Esophagus muscularis mucosa (tissue), 4 donors: ENCODE measurements at places on chromosomes 3 and 15. TPM values are rescaled to one million over a fixed set of nuclear protein-coding genes. Genes with fewer than 3 reads are reported as not detected.

Gene PBRM1
- 83.8 TPM for total RNA-seq

Gene LYZL4
- not detected for total RNA-seq

Gene CNTN6
- total RNA-seq, result 0.83 TPM

DNA sequence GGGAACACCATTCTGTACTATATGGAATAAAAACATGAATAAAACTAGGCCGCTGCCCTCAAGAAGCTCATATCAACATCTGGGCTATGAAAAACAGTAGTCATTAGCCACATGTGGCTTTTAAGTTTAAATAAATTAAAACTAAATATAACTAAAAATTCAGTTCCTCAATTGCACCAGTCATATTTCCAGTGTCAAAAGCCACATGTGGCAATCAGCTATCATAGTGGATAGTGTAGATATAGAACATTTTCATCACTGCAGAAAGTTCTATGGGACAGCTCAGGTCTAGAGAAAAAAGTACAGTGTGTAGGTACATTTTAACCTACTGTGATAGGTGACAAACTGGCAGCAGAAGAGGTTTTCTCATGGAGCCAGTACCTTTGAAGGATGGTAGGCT lies 261.4 kb downstream of the FOXP1 start:
- peaks cover 36% of the 10 kb centered on the region for H3K4me1 ChIP-seq
- no peak overlapping the region for H3K4me3 ChIP-seq
- no peak for DNase-seq
- H3K27ac ChIP-seq, result no peak overlapping the region

DNA sequence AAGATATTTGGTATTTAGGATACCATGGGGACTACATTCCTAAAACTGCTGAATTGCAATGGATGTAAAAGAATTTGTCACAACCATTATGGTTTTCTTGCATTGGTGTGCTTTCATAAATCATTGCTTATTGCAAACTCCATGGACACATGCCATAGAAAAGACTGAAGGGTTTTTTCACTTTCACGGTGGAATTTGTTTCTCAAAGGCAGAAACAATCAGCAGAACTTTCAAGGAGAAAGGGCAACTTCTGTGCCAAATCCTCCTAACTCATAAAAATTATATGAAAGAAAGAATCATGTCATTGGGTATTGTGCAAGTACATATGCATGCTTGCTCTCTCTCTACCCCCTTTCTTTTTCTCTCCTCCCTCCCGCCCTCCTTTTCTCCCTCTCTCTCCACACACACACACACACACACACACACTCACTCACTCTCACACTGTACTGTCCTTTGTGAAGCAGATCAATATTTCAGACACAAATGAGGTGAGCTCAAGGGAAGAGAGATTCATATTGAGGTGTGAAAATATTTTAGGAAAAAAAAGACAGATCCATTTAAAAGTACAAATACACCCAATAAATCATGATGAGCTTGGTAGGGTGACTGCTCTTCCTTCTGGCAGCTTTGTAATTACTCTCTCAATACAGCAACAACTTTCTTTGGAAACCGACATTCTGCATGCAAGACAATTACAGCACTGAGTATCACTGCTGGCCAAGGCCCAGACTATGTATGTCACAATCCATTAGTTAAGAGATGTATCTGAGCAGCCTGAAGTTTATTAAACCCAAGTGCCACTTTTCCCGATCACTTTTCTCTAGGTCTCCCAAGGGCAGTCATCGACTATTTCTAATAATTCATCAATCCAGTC lies 492.6 kb downstream of the TUSC7 start:
- no peaks in the 10 kb centered on the region for H3K4me1 ChIP-seq
- no peak overlapping the region for H3K27ac ChIP-seq
- no peaks in the 10 kb centered on the region for H3K27me3 ChIP-seq
- no peak for DNase-seq

DNA sequence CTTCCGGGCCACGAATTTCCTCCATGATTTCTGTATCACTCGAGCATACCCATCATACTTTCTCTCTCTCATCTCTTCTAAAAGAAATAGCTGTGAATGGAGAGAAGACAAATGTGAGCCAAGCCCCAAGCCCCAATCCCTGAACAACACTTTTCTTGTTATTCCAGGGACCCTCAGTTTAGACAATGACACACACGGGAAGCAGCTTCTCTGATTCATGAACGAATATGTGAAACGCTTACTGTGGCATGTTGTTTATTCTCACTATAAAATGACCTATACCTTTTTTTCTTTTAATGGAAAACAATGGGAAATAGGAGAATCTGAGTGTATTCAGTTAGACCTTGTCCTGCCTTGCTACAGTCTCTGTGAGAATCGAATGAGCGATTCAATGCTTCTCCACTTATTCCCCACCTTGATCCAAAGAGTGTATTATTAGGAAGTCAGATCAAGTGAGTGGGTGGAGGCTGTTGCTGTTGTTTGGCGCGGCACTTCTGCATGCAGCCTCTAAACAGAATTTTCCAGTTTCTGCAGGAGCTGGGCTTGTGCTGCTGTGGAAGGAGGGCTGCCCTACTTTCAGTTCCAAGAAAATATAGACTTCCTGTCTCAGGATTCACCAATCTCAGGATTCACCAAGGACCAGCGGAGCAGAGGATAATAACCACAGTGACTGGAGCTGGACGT lies 32.4 kb upstream of the LDHAL6B start:
- H3K27ac ChIP-seq, result peak overlapping the region; percentile 27
- H3K4me3 ChIP-seq, result no peak overlapping the region
- DNase-seq, result no peak
- H3K36me3 ChIP-seq, result no peaks in the 10 kb centered on the region
- peaks cover 24% of the 10 kb centered on the region for H3K4me1 ChIP-seq
- no peaks in the 10 kb centered on the region for H3K27me3 ChIP-seq

DNA sequence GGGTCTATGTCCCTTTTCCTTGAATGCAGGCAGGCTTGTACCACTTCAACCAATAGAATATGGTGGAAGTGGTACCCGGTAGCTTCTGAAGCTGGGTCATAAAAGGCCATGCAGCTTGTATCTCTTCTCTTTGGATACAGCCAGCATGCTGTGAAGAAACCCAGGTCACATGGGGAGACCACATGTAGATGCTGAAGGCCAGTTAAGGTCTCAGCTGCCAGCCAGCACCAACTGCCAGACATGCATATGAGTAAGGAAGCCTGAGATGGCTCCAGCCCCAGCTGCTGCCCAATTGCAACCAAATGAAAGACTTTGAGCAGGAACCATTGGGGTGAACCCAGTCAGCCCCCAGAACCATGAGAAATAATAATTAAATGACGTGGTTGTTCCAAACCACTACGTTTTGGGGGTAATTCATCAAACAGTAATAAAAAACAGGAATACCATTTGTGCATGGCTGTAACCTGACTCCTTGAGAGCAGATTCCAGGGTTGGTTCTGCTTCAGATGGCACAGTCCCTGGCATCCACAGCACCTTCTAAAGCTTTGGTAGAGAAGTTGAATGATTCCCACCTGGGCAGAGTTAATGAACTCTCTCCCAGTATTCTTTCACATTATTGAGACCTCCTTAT lies 3.8 kb downstream of the RBP2 start:
- H3K4me1 ChIP-seq, result no peaks in the 10 kb centered on the region
- H3K4me3 ChIP-seq, result no peak overlapping the region
- H3K27ac ChIP-seq, result no peak overlapping the region

- no peaks in the 10 kb centered on the region for H3K27me3 ChIP-seq
- peaks cover 21% of the 10 kb centered on the region for H3K4me1 ChIP-seq
- no peaks in the 10 kb centered on the region for H3K36me3 ChIP-seq
- H3K27ac ChIP-seq, result no peak overlapping the region
Observed at GRCh38 chr3:185582871-185583270, 3.2 kb upstream of the SENP2 start.

DNA sequence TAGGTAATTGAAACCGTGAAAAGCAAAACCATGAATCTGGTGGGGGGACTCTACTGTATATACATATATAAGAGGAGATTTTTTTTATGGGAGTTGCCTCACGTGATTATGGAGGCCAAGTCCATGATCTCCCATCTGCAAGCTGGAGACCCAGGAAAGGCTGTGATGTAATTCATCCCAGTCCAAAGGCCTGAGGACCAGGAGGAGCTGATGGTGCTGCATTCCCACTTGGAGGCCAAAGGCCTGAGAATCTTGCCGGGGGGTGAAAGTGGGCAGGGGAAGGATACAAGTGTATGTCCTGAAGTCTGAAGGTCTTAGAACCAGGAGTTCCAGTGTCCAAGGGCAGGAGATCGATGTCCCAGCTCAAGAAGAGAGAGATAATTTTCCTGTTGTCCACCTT lies 37.1 kb upstream of the CEMIP start:
- no peaks in the 10 kb centered on the region for H3K27me3 ChIP-seq
- no peaks in the 10 kb centered on the region for H3K4me1 ChIP-seq
- no peak overlapping the region for H3K27ac ChIP-seq

DNA sequence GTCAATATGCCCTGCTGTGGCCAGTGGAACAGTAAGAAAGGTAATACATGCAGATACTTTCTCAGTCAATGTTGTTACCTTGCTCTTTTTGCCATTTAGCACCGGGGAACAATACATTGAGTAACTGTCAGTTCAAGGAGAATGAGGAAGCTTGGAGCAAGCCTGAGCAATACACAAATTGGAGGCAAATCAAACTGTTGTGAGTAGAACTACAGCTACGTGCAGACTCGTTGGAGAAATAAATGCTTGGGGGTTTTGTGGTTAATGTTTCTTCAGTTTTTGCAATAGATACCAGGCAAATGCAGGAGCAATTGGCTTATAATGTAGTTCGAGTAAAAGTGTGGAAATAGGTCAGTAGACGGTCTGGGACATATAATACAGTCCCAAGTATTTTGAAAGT lies 587.3 kb upstream of the ROBO1 start:
- no peaks in the 10 kb centered on the region for H3K36me3 ChIP-seq
- H3K4me1 ChIP-seq, result no peaks in the 10 kb centered on the region
- H3K27ac ChIP-seq, result no peak overlapping the region
- no peak for DNase-seq
